ELF-1 (cell line): ENCODE measurements at places on chromosomes 4 and X.

GRCh38 chrX:18873189-18873791 lies 110.6 kb downstream of the PHKA2 start:
- no peak for DNase-seq

DNA sequence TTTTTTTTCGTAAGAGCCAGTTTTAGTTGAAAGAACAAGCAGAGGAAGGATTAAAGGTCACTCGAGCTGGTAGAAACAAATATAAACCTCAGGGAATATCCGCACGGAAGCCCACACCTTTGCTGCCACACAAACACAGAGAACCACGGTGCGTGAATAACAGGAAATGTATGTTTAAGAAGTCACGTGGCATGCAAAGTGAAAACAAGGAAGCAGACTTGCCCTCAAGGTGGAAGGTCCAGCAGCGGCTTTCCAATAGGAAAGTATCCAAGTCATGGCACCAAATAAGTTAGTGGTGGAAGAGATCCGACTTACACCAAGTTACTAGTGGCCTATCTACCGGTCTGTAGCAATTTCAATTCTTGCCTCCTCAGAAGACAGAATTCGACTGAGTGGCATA lies 215.5 kb downstream of the HHIP start:
- no peak for DNase-seq

GRCh38 chr4:167021545-167022155 lies 212.6 kb downstream of the SPOCK3 start:
- DNase-seq, result peak; percentile 65

- DNase-seq, result no peak
These were observed 280.8 kb upstream of the NOCT start for GRCh38 chr4:138734746-138735145.

- DNase-seq, result no peak
These were observed 207.3 kb downstream of the MID1IP1 start for GRCh38 chrX:39008549-39008948.

DNA sequence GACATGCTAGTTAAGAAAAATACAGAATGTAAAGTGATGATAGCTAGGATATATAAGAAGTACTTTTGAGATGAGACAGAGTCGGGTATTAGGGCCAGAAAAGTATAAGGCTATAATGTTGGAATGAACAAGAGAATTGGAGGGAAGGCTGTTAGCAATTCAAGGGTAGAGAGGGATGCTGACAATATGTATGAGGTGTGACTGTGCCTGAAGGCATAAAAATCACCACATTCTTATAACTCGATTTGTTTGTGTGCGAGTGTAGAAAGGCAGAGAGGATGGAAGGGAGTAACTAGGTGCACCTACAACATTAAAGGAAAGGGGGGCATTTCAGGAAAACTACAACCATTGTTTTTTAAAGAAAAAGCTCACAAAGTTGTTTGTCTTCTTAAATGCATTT lies 86.0 kb downstream of the FAT4 start:
- no peak for DNase-seq

GRCh38 chrX:13733506-13733905 lies 914 bp downstream of the TRAPPC2 start:
- no peak for DNase-seq

- DNase-seq, result no peak
These were observed 381.9 kb downstream of the RAB28 start for GRCh38 chr4:13102092-13102742.

DNA sequence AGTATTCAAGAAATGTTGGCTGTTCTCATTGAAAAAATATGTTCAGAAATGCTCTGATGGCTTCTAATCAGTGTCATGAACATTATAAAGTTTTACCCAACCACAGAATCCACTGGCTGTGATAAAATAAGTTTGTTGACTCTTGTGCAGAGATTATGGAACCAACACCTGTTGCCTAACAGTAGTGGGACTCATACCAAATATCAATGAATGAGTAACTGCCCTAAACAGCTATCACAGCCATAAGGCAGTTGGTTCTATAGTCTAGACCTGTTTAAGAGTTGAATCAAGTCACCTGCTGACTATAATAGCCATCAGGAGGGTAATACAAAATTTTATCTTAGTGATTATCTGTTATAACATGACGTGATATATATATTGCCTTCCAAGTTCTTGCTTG lies 168.3 kb downstream of the ATOH1 start:
- DNase-seq, result no peak

DNA sequence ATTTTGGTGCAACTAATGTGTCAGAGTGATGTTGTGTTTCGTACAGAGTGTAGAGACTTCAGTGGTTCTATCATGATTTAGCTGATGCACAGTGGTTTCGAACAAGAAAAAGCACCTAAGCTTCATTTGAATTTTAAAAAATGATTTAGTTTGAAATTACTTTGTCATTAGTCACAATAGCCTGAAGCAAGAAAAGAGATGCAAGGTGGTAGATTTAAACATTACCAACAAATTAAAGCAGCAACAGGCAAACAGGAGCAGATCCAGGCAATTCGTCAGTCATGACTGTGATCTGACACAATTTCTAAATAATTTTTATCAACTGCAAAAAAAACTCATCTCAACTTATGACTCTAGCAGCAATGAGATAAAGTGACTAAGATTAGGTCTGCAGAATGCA lies 24.6 kb upstream of the COX7B2 start:
- no peak for DNase-seq

- DNase-seq, result no peak
These were observed 148.7 kb upstream of the CTSO start for GRCh38 chr4:156102411-156102810.

DNA sequence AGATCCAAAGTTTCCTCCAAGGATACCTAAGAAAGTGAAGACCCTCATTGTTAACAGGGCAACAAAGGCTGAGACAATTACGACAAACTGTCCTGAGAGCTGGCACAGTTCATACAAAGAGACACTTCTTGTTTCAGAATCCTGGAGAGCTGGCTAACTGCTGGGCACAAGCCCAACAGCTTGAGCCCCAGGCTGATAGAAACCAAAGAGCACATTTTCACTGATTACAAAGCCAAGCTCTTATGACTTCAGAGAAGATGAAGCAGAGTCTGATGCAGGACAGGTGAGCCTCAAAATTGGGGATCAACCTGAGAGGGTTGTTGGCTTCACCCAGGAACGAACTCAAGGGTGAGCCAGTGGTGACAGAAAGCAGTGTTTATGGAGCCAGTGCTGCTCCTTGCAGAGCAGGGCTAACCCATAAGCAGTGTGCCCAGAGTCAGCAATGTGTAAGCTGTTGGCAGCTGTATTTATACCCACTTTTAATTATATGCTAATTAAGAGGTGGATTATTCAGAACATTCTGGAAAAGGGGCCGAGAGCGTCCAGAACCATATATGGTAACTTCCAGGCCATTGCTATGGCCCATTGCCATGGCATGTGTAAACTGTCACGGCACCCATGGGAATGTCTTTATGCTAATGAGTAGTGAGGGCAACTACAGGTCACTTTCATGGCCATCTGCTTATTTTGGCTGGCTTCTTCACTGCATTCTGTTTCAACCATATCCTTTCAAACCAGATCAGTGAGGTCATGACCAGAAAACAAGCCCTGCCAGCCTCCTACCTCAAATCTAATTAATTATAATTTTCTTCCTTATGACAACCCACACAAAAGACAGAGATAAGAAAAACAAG lies 183.7 kb downstream of the EVC2 start:
- DNase-seq, result no peak

GRCh38 chr4:68466185-68466584 lies 18.9 kb downstream of the TMPRSS11E start:
- DNase-seq, result no peak

- DNase-seq, result no peak
These were observed 109.9 kb downstream of the SH3RF1 start for GRCh38 chr4:169160825-169161224.

DNA sequence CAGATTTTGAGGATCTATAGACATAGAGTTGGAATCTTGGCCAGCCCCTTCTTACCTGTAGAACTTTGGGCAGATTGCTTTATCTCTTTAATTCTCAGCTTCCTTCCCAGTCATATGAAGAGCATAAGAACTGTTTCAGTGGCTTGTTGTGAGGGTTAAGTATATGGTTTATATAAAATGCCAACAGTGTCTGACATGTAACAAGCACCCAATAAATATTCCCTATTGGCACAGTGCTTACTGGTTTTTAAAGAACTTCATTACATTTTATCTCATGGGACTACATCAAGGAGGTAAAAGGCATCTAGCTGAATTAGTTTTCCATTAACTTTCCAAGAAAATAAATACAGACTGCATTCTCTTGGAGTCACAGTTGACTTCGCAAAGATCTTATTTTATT lies 106.7 kb upstream of the LIMCH1 start:
- no peak for DNase-seq

DNA sequence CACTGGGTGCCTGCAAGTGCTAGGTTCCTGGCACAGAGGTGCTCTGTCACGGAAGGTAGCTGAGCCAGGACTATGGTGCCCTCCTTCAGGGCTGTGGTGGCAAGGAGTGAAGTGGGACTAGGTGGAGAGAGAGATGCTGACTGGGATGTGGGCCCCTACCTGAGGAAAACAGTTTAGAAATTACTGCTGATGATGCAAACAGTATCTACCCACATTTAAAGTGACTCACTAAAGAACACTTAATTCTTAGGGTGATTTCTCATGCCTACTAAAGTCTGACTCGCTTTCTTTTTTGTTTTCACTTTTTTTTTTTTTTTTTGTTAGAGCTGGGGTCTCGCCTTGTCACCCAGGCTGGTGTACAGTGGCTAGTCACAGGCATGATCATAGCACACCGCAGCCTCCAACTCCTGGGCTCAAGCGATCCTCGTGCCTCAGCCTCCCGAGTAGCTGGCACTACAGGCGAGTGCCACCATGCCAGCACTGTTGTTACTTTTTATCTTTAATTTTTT lies 3.1 kb downstream of the ZNF185 start:
- DNase-seq, result no peak

- no peak for DNase-seq
These were observed 1.2 kb upstream of the XK start for GRCh38 chrX:37684426-37684825.

DNA sequence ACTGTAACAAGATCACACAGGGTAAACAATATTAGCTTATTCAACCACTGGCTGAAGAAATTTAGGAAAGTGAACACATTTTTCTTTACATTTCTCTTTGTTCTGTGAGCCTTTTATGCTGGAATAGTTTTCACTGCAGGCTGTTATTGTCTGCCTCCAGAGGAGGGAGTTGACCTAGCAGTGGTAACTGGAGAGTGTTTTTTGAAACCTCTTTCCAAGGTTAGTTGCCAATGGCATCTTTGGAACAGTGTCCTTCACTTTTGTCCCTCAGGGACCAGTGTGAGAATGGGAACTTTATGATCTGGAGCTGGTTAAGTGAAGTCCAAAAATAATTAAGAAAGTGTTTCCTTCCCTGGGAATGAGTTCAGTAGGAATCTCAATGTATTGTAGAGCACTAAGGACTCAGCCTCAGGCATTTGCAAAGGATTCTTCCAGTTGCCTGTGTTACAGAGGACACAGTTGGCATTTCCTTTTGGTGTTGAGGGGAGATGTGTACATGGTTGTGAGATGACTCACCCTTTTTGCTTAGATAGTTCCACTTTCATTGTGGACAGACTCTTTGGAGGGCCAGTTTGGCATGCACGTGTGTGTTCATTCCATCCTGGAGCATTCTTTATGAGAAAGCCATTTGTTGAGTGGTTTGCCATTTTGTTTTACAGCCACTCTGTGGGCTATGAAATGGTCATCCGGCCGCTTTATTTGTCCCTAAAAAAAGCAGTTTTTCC lies 61.3 kb downstream of the AR start:
- peak; percentile 74 for DNase-seq

DNA sequence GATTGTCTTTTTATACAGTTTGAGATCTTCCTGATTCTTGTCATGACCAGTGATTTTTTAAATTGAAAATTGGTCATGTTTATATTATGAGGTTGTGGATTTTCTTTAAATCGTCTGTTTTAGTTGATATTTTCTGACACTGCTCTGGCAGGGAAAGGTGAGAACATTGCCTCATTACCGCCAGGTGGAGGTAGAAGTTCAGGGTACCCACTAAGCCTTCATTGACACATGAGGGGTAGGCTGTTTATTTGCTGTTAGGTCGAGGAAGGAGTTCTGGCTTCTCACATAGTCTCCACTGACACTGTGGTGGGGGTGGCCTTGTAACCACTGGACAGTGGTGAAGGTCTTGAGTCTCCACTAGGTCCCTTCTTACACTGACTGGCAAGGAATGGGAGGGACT lies 117.6 kb upstream of the GPR101 start:
- DNase-seq, result peak; percentile 30

DNA sequence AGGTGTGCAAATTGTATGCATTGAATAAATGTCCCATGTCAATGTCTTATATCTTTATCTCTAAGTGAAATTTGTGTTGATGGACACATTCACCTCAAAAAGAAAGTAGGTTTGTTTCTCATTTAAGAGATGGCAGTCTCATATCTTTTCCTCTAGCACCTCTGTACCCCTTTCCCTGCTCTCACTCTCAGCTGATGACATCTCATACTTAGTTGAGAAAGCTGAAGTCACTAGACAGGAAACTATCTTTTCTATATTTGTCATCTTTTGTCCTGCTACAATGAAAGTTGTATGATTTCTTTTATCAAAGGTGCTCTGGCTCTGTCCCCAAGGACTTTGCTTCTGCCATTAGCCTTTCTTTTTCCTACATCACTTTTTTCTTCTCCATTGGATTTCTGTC lies 84.0 kb upstream of the GRPR start:
- DNase-seq, result no peak

- DNase-seq, result no peak
These were observed 594.7 kb downstream of the SMARCA1 start for GRCh38 chrX:128928636-128929035.

DNA sequence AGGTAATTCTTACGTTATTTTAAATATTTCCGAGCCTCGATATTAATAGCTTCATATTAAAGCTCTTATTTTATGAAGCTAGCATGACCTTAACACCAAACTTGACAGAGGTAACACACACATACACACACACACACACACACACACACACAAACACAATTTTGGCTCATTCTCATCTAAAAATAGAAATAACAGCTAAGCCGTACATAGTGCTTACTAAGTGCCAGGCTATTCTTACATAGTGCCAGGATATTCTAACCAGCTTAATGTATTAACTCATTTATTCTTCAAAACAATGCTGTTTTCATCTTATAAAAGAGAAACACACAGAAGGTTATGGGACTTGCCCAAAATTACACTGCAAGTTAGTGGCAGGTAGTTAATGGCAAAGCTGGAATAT lies 87.0 kb upstream of the BLTP1 start:
- DNase-seq, result no peak

- DNase-seq, result no peak
These were observed 477.1 kb upstream of the TENM3 start for GRCh38 chr4:181766061-181766548.

DNA sequence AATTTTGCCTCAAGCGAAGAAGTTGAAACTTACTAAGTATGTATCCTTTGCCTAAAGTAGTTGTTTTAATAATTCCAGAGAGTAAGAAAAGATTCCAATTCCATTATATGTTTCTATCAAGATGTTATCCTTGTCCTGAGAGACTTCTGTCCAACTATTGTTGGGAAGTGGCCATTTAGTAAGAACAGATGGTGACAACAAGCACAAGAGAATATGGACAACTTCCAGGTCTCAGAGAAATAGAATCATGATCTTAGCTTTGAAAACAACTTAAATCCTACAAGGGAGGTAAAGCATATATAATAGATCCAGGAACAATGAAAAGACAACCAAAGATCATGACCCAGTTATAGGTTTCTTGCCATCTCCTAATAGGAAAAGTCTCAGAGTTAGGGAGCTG lies 486.6 kb upstream of the PCDH10 start:
- no peak for DNase-seq

GRCh38 chr4:7500404-7500803 lies 65.7 kb upstream of the PSAPL1 start:
- no peak for DNase-seq

- no peak for DNase-seq
These were observed 31.6 kb upstream of the STIM2 start for GRCh38 chr4:26829018-26829417.

- DNase-seq, result no peak
These were observed 646.5 kb downstream of the GABRG1 start for GRCh38 chr4:45477311-45477733.
